ENCODE measurements at places on chromosomes 3 and 15. TPM values are rescaled to one million over a fixed set of nuclear protein-coding genes. Genes with fewer than 3 reads are reported as not detected.
A peak's percentile ranks its signal among the peaks of the same experiment; 100 is the strongest.

- DNase-seq: no peak
Observed at GRCh38 chr3:36557021-36557707, 176.9 kb downstream of the STAC start.

GRCh38 chr3:172106989-172107388 lies 67.6 kb downstream of the FNDC3B start:
- no peak for DNase-seq

DNA sequence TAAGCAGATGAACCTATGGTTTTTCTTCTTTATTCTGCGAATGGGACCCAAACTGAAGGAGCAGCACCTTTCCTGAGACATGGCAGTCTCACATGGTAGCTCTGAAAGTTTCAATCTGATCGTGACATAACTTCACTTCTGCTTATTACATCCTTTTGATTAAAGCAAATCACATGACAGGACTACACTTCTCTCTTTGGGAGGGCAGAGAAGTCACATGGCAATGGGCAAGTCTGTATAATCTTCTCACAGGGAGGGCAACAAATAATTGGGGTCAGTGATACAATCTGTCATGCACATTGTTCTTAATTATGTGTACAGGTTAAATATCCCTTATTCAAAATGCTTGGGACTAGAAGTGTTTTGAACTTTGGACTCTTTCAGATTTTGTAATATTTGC lies 21.6 kb downstream of the NCBP2 start:
- no peak for DNase-seq

DNA sequence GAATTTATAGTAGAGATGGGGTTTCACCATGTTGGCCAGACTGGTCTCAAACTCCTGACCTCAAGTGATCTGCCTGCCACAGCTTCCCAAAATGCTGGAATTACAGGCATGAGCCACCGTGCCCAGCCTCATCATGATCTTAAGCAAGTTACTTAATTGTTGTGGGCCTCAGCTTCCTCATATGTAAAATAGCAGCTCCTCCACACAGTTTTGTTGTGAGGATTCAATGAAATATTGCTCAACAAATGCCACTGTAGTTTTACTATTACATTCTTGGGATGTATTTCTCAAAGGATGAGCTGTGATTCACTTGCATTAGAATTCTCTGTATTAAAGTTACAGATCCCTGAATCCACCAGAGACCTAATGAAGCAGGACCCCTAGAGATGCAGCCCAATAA lies 168.8 kb downstream of the ADAMTS9 start:
- DNase-seq: no peak

DNA sequence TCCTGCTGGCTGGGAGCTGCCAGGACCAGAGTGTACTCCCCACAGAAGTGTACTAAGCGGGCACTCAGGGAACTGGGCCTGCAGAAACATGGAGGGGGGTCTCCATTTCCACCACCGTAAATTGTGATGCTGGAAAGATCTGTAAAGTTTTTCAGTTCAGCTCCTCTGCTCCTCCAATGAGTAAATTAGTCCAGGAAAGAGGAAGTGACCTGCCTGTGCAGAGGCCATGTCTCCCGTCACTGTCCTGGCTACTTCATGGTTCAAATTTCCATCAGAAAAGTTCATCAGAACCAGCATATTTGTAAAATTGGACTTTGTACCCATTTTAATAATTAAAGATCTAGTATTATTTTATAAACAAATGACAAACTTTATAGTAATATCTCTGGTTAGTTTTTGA lies 226.7 kb upstream of the THBS1 start:
- DNase-seq: no peak

DNA sequence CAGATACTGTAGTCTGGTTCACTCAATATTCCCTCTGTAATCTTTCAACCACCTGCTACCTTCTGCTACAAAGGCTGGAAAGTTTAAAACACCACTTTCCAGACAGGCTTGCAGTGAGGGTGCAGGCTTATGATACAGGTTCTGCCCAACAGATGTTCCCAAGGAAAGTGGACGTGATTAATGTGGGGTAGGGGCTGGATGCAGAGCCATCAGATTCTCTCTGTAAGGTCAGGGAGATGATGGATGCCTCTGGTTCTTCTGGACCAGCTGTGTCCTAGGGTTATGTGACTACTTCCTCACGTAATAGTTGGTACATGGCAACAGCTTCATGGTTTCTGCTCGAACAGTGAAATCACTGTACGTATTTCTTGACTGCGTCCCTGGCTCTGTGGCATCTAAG lies 11.1 kb downstream of the GPR176 start:
- DNase-seq: no peak

DNA sequence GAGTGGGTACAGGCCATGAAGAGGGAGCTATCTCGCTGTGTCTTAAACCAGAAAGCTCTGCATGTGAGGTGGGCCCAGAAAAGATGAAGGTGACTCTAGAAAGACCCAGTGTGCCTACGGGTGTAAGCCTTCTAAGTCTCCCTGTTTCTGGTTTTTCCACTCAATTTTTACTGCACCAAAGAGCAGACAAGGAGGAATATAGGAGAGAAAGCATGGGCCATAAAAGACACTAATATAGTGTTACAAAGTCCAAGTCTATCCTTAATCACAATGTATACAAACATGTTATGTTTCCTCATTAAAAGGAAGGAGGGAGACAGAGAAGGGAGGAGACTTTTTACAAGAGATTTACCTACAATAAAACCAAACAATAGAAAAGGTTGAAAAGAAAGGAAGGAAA lies 24.1 kb upstream of the ZKSCAN7 start:
- peak; percentile 10 for DNase-seq

GRCh38 chr3:138046085-138046484 lies 36.1 kb downstream of the CLDN18 start:
- no peak for DNase-seq

- DNase-seq: no peak
Observed at GRCh38 chr15:72153269-72154000, 35.2 kb downstream of the SENP8 start.

GRCh38 chr15:89129123-89129815 lies 41.0 kb downstream of the ABHD2 start:
- DNase-seq: peak; percentile 51

DNA sequence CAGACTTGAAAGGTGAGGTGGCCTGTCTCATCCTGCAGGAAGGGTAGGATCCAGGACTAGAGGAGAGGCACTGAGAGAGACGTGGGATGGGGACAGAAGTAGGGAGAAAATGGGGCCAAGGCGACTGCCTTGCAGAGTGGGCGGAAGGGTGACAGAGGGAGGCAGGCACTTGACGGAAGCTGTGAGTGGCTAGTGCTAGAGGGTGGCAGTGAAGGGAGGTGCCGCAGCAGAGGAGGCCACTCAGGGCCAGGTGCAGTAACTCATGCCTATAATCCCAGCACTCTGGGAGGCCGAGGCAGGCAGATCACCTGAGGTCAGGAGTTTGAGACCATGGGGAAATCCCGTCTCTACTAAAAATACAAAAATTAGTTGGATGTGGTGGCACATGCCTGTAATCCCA lies 7.3 kb downstream of the CCDC33 start:
- no peak for DNase-seq

DNA sequence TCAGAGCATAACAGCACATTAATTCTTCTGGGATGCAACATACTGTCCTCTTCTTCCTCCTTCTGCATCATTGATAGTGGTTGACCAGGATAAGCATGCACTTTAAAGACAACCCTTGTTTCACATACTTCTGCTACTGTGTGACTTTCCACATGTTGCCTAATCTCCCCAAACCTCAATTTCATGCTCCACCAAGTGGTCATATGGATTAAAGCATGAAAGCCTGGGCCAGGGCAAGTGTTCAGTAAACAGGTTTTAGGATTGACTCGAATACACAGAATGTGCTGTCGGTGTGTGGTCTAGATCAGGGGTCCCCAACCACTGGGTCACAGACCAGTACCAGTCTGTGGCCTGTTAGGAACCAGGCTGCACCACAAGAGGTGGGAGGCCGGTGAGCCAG lies 22.5 kb upstream of the BFSP2 start:
- DNase-seq: peak; percentile 50

DNA sequence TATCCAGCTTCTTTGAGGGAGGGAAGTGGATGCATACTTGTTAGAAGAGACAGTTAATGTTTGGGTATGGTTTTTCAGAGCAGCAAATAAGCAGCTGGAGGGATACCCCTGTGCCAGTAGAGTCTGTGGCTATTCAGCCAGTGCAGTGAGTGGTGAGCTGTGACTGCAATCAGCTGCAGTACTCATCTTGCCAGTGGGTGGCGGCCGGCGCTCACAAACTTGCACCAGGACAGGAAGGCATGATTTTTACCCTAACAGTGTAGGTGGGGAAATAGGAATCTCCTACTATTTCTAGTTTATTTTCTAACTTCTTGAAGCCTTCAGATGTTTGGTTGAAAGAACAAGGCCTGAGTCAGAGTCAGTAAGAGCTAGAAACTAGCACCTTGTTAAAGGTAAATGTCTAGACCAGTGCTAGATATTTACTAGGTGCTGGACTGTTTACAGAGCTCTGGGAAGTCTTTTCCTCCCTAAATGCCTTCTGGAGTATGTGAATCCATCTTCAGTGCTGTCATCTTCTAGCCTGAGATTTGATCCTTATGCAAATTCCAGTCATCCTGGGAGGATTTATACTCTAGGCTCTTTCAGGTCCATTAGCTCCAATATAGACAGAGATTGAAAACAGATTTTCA lies 23.6 kb downstream of the TIMP4 start:
- peak; percentile 84 for DNase-seq

DNA sequence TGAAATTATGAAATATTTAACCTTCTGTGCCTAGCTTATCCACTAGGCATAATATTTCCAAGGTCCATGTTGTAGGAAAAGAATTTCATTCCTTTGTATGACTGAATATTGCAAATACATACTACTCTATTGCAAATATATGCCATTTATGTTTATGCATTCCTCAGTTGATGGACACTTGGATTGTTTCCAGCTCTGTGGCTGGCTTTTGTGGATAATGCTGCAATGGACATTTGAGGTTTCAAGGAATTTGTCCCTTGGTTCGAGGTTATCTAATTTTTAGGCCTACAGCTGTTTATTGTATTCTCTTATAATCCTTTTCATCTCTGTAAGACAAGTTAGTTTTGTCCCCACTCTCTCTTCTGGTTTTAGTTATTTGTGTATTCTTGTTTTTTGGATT lies 7.7 kb upstream of the AADACL2 start:
- DNase-seq: no peak

- peak; percentile 26 for DNase-seq
Observed at GRCh38 chr3:105414841-105415240, 48.1 kb downstream of the ALCAM start.

GRCh38 chr3:194757647-194758061 lies 72.0 kb downstream of the FAM43A start:
- DNase-seq: no peak

DNA sequence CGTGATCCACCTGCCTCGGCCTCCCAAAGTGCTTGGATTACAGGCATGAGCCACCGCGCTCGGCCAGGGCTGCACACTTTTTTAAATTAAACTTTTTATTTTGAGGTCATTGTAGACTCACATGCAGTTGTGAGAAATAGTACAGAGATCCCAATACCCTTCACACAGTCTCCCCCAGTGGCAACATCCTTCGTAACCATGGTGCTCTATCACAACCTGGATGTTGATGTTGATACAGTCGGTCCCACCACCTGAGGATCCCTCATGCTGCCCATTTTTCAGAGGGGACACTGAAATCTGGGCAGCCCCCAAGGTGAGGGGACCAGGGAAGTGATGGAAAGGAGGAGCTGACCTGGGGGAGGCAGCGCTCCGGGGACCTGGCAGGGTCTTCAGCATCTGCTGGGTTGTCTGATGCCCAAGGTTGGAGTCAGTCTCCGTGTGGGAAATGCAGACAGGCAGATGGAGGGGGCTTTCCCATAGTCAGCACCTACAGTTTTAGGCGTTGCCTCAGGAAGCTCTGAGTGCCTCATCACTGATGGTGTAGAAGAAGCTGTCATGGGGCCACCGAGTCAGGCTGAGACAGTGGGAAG lies 17.1 kb downstream of the FAH start:
- no peak for DNase-seq

GRCh38 chr3:127970966-127971592 lies 56.0 kb downstream of the KBTBD12 start:
- DNase-seq: peak; percentile 68

DNA sequence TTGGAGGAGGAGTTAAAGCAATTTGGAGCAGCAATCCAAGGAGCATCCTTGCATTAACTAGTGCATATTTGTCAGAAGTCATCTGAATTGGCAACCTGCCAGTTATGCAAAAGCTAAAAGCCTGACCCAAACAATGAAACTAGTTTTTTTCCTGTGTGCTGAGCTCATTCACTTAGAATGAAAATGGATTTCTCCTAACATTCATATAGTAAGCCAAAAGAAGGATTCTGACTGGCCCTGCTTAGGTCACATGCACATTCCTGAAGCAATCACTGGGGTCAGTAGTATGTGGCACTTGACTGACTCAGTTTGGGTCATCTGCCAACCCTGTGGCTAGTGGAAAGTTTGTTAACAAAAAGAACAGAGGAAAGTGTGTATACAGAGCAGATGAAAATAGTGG lies 30.5 kb downstream of the OXSM start:
- DNase-seq: peak; percentile 12

DNA sequence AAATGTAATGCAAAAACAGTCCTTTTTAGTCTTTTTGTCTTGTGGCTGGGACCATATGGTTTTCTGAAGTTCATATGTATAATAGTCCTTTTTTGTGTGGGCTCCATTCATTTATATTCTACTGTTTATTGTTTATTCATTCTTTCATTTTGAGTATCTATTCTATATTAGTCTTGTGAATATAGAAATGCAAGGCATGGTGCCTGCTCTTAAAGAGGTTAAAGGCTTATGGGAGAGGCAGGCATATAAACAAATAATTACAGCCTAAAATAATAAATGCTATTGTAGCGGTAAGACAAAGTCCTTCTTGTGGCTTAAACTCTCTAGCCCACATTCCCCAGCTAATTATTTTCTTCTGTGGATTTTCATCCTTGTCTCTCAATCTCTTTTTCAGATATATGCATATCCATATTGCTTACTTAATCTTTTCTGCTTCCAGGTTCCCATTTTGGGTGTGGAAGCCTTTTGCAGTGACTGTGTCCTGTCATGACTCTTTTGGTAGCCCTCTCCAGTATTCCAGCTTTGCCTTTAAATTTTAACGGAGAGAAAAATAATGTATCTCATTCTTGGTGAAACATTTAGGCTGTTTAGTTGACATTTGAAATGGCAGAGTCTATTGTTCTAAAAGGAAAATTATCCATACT lies 101.6 kb downstream of the PPM1L start:
- no peak for DNase-seq

DNA sequence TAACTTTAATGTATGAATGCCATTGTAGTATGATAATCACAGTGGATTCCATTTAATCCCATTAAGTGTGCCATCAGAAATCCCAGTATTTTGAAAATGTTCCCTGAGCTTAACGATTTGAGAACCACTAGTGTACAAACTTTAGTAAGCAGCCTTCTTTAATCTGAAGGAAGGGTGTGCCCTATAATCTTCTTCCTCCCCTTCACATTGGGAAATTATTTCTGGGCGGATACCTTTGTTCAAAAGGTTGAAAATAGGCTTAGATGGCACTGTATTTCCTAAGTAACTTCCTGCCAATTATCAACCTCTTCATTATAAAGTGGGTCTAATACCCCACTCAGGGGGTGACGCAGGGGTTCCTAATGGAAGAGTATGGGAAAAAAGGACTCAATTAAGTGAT lies 62.4 kb downstream of the GTPBP8 start:
- no peak for DNase-seq

Gene MOBP
- 0.10 TPM for total RNA-seq

Gene SHF
- total RNA-seq: 12.0 TPM

Gene PLCB2
- 1.7 TPM for total RNA-seq

Gene TRANK1
- total RNA-seq: 16.7 TPM

Gene PP2D1
- total RNA-seq: not detected

Gene NRROS
- total RNA-seq: 0.33 TPM

Gene TTC21A
- 1.2 TPM for total RNA-seq

Gene ZIC4
- 0.08 TPM for total RNA-seq

Gene CCR1
- total RNA-seq: 2.7 TPM

Gene CCR9
- total RNA-seq: 0.20 TPM

Gene SERINC4
- total RNA-seq: 0.24 TPM

Gene FOXB1
- not detected for total RNA-seq

Gene EIF2A
- total RNA-seq: 112 TPM

Data from hepatocyte (in vitro differentiated cells).